RWPE2 (cell line): ENCODE measurements at places on chromosomes 13 and 19.

GRCh38 chr13:49356223-49356622 lies 87.6 kb downstream of the CAB39L start:
- no peak for DNase-seq

DNA sequence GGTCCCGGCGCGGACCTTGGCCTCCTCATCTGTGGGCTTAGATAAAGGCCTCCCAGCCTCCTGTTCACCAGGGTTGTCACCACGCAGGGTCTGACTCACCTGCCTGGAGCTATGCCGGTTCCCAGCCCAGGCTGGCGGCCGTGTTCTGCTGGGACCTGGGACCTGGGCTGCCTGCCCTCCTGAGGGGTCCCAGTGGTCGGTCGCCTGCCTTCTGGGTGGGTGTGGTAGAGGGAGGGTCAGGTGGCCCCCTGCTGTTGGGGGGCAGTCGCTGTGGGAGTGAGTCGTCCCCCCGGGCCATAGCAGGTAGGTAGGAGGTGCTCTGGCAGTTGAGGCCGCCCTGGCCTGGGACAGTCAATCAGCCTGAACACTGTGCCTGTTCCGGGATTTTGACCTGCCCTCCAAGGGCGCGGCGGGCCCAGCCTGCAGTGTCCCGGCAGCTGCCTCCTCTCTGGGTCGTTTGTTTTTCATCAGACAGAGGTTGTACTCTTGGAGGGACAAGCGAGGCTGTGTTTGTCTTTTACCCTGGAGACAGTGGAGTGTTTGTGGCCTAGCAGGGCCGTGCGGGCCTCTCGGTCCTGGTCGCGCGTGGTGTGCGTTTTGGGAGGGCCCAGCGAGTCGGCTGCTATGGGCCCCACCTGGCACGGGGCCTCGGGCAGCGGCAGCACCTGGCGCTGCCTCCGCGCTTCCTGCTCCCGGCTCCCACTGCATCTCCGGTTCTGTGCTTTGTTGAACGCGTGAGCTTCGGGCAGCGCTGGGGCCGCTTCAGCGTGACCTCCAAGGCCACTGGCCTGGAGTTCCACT lies 2.6 kb downstream of the ADAT3 start:
- no peak for DNase-seq

DNA sequence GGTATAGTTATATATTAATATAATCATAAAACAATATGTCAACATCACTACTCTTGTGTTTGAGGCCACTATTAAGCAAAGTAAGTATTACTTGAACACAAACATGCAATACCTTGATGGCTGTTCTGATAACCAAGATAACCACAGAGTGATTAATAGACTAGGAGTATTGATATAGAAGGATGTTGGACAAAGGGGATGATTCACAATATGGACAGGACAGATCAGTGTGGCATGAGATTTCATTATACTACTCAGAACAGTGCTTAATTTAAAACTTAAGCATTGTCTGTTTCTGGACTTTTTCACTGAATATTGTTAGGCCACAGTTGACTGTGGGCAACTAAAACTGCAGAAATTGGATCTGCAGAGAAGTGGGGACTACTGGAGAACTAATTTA lies 384.2 kb downstream of the SLITRK1 start:
- no peak for DNase-seq

- no peak for DNase-seq
These were observed 33.2 kb downstream of the PAK4 start for GRCh38 chr19:39158646-39159260.

DNA sequence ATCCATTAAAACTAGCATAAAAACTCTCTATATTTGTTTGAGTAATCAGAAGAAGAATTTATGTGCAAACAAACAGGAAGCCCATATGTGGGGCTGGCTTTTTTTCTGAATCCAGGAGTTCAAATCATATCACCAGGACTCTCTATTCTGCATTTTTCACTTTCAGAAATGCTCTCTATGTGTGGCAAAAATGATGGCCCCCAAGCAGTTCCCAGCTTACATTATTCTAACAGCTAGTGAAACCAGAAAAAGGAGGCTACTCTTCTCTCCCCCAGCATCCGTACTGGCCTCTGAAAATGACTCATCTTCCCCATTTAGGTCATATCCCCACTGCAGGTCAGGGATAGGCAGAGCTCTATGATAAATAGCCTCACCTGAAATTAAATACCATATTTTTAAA lies 20.4 kb downstream of the RBM26 start:
- DNase-seq, result no peak

DNA sequence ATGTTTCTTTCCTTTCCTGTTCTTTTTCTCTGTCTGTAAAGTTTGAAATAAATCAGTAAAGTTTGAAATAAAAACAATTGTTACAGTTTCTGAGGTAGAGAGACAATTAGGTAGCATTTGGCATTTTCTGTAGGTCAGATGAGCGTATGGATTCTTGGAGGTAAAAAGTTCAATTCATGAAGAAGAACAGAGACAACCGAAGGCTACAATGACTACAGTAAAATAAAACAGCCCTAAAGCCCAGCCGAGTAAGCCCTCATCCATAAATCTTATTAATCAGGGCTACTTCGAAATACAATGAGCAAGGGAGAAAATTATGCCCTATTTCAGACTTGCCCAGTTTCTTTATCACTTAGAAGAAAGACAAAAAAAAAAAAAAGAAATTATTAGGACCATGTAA lies 941.9 kb upstream of the SLC10A2 start:
- DNase-seq, result no peak

DNA sequence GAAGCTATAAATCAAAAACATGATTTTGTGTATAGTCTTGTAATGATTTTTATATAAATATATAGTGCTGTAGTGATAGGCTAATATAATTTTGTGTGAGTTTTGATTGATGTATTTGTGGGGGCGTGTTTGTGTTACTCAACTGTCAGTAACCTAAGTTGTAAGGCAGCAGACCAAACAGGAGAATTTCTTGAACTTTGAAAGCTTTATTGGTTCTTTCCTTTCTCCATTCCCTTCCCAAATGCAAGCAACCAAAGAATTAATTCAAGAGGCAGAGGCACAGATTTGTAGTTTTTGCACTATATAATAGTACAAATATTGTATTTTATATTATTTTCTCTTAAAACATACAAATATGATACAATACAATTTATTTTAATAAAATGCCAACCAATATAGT lies 109.6 kb downstream of the FLT1 start:
- DNase-seq, result no peak

GRCh38 chr13:43390619-43391018 lies 367.2 kb downstream of the DNAJC15 start:
- no peak for DNase-seq
